Left kidney (tissue), 8 donors: ENCODE measurements at places on chromosomes 16 and 17.

DNA sequence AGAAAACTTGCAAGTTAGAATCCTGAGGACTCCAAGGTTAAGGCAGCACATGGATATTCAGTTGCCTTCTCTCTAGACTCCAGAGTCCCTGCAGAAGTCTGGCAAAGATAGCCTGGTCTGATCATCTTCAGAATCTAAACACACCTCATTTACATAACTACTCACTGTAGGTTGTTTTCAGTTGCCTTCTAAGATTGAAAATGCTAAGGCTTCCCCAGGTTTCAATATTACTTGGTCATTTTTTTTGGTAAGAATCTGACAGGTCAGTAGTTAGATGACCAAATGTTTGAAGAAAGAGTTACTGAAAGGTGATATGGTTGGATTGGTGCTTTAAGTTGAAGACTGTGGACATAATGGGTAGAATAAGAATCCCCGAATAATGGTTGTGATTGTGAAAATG is 205.4 kb upstream of the KCNJ16 start:
- no peak for DNase-seq

DNA sequence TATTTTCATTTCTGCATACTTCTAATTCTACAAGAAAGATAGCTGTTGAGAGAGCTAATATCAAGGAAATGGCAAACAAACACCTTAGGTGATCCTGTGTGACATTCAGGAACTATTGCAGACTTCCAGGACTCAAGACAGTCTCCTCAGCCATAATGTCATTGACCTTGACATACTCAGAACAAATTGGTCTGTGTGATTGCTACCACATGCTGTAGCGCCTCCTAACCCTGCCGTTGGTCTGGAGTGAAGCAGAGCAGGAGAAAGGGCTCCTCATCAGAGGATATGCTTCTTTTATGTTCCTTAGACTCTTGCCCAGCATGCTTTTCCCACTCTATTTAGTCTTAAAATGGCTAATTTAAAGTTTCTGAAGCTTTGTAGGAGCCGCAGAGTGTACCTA is 194.2 kb upstream of the TBX2 start:
- DNase-seq, result no peak

DNA sequence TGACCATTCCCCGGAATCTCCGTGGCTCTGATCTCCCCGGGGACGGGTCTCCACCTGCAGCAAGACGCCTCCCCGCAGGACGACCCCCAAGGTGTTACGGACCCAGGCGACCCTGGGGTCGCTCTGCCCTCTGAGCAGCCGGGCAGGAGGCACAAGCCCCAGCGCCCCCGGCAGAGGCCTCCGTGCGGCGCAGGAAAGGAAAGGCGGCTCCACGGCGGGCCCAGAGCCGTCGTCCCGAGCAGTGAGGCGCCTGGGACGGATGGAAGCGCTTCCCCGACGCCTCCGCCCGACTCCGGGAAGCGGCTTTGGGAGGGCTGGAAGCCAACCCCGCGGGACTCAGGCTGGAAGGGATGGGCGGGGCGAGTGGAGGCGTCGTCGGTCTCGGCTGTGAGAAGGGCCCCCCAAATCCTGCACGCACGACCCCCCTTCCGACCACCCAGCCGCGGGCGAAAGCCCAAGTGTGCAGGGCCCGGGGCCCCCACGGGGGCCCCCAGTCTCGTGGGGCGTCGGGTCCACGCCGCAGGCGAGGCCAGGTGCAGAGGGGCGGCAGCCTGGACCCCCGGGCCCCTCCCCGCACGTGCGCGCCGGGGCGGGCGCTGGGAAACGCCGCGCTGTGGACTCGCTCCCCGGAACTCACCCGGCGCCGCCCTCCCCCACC is 32.7 kb upstream of the RPH3AL start:
- no peak for DNase-seq

- peak; percentile 33 for DNase-seq
Observed at GRCh38 chr17:48617471-48618255, 2.6 kb upstream of the HOXB8 start.

- no peak for DNase-seq
Observed at GRCh38 chr16:52460639-52461178, 86.2 kb downstream of the TOX3 start.

DNA sequence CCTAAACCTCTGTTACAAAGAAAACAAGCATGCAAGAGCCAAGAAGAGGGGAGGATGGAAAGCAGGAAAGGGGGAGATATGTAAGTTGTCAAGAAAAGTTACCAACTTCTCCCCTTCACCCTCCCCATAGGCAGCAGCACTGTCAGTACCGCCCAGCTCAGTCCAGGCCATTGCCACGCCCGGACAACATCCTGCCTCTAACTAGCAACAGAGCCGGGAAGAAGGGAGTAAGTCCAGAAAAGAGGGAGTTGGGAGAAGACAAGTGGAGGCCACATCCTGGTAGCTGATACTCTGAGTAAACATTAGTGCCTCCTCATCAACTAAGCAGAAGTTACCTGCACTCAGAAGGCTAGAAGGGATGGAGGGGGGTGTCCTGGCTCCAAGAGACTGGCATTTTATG is 113.6 kb downstream of the SMG6 start:
- DNase-seq, result no peak

- DNase-seq, result no peak
Observed at GRCh38 chr17:11244776-11245175, 3.8 kb downstream of the SHISA6 start.

- DNase-seq, result no peak
Observed at GRCh38 chr17:62705778-62706597, 78.5 kb downstream of the MRC2 start.

DNA sequence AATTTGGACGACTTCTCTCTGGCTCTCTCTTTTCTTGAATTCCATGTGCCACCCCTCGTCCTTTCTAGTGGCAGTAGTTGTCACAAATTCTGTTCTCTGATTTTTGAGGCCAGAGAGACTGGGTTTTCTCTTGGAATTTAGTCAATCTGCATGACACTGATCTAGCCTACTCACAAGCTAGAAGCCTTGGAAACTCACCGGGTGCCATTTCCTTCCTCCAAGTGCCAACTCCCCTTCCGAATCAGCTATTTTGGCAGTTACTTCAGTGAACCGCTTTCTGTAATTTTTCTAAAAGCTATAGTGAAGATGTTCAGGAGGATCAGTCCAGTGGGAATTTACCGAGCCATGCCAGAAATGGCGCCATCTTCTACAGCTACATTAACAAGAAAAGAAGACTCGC is 228.9 kb downstream of the PMP22 start:
- no peak for DNase-seq

- DNase-seq, result peak; percentile 72
Observed at GRCh38 chr17:29617125-29617480, 5.6 kb downstream of the CORO6 start.

- no peak for DNase-seq
Observed at GRCh38 chr17:43597624-43598356, 51.6 kb upstream of the ETV4 start.

DNA sequence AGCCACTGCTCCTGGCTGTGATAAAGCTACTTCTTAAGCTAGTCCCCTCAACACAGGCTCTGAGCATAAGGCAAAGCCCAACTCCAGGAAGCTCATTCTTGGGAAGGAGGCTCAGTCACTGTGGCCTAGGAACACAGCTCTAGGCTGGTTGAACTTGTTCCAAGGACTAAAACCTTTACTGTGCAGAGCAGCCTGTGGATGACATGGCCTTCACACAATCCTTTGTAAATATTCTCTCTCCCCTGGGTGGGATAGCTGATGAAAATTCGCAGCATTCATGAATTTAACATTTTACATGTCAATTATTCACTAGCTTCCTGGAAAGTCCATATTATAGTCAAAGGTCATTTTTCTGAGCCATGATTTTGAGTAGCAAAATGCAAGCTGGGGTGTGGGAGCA is 28.9 kb downstream of the BEAN1 start:
- DNase-seq, result no peak

- DNase-seq, result no peak
Observed at GRCh38 chr16:1645914-1646525, 32.1 kb upstream of the JPT2 start.
